ENCODE measurements at places on chromosomes 2 and 18. TPM values are rescaled to one million over a fixed set of nuclear protein-coding genes. Genes with fewer than 3 reads are reported as not detected.

GRCh38 chr2:62814123-62814522 is 108.6 kb downstream of the EHBP1 start:
- DNase-seq, result peak; percentile 25

GRCh38 chr18:49961271-49961670 is 147.9 kb upstream of the ACAA2 start:
- DNase-seq, result no peak

GRCh38 chr18:34651586-34652369 is 58.3 kb upstream of the DTNA start:
- no peak for DNase-seq

DNA sequence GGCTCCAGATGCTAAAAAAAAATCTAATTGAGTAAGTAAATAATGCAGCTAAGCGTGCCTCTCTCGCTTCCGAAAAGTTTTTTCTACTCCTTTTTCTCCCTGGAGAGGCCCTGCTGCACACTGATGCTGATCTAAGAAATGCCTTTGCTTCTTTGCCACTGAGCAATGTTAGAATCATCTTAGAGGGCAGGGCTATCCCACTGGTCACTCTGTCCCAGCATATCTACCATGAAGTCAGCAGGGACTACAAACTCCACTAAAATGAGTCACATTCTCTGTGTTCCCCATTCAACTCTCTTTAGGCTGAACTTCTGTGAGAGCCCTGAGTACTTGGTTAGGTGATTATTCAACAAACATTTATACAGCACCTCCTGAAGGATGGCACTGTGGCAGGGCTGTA is 127.6 kb upstream of the LYPD1 start:
- no peak for DNase-seq

GRCh38 chr2:237877576-237878307 is 18.3 kb downstream of the RAMP1 start:
- no peak for DNase-seq

DNA sequence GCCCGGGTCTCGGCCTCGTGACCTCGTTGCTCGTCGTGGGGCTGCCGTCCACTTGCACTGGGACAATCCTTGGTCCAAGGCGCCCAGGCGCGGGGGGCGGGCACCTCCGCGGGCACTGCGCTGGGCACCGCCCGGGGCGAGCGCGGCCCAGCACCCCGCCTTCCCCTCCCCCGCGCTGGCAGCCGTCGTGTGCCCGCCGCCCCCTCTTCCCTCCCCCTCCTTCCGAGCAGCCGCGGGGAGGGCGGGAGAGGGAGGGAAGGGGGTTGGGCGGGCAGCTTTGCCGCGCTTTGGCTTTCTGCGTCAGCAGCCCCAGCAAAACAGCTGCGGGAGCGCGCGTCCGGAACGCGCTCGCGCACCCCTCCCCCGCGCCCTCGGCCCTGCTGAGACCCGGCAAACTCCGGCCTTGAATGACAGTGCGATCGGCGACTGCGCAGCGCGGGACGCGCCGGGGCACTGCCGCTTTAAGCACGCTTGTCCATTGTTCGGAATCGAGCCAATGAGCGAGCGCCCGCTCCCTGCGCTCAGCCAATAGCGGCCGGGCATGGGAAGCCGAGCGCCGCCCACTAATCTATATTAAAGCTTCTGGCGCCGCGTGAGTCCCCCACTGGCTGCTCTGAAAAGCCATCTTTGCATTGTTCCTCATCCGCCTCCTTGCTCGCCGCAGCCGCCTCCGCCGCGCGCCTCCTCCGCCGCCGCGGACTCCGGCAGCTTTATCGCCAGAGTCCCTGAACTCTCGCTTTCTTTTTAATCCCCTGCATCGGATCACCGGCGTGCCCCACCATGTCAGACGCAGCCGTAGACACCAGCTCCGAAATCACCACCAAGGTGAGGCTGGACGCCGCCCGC is at the start of gene PTMA:
Gene PTMA, plus strand, starts transcription at position 599 of the 846 bp plus-strand sequence. Its CDS starts 182 bp downstream, at position 781.
- DNase-seq, result peak; percentile 100

- no peak for DNase-seq
Measured at GRCh38 chr18:3653851-3654441, 204.0 kb downstream of the TGIF1 start.

GRCh38 chr2:79275197-79275596 is 115.6 kb upstream of the REG3A start:
- DNase-seq, result no peak

DNA sequence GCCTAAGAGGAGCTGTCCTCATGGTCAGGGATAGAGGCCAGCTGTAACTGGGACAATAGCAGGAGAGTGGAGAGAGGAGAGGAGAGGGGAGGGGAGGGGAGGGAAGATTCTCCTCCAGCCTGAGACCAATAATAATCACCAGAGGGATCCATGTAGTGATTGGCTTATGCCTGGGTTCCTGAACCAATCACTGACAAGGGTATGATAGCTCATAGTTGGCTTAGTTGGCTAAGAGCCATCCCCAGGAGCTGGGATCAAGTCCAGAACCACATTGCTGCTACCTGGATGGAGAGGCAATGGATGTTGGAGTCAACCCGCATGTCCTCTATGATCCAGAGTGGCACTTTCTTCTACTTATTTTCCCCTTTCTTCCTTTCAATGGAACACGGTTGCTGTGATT is 7.7 kb upstream of the ST8SIA5 start:
- DNase-seq, result no peak

DNA sequence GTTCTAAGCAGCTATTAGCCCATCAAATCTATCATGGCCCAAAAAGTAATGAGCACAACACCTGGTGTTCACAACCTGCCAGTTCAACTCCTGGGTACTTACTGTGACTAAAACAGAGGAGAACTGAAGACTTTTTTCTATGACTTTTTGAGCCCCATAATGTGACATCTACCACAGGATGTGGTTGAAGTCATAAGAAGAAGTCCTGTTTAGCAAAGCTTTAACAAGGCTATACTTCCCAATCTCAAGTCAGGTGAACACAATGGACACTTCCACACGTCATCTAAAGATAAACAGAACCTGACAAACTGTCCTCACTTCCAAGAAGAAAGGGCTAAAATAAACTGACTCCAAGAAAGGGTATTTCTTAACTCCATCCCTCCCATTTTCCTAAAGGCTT is 138.8 kb downstream of the ATAD2B start:
- no peak for DNase-seq

GRCh38 chr2:109284826-109285225 is 155.8 kb downstream of the SH3RF3 start:
- peak; percentile 63 for DNase-seq

DNA sequence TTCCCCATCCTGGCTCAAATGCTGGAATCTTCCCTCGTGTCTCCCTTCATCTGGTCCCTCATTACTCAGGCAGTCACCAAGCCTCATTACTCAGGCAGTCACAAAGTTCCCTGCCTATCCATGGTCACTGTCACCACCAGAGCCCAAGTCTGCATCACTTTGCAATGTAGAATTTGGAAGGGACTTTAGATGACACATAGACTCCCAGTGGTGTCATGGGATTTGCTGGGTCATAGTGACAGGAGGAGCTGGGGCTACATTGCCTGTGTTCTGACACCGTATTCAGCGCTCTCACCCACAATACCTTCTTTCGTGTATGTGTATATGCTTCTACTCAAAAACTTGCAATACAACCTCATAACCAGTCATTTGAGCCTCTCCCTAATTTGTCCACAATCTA is 2.1 kb upstream of the EMILIN1 start:
- DNase-seq, result no peak

DNA sequence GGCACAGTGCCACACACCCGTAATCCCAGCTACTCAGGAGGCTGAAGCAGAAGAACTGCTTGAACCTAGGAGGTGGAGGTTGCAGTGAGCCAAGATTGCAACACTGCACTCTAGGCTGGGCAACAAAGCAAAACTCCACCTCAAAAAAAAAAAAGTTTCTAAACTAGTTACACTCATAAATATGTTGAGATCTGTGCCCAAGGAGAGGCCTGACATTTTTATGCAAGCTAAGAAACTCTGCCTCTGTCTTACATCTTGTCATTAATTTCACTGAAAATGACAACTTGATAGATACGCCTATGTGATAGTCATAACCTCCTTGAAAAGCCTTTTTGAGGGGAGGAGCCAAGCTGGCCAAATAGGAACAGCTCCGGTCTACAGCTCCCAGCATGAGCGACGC is 412.7 kb downstream of the STK39 start:
- no peak for DNase-seq

DNA sequence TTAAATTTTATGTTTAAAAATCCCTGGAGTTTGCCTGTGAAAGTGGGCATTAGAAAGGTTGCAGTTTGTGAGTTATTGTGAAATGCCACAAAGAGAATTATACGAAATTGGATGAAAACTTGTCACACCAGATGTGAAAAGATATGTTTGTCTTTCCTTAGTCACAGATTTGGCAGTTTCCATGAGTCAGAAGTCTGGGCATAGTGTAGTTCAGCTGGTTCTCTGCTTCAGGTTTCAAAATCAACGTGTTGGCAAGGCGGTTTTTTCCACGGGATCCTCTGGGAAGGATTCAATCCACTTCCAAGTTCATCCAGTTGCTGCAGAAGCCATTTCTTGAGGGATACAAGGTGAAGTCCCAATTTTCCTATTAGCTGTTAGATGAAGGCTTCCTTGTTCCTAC is 658.0 kb upstream of the CDH2 start:
- no peak for DNase-seq

DNA sequence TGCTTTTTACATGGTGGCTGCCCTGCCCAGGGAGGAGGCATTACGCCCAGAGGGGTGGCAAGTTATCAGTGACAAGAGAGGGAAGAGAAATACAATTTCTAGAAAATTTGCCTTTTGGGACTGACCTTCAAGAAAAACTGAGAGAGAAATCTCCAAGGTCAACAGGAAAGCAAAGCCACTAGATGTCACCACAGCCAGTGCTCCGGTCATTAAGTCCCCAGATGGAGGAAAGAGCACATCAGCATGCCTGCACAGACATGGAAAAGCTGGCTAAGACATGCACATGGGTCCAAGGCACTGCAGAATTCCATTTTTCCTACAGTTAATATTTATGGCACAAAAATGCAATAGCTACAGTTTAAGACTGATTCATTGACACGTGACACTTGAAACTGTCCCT is 21.0 kb downstream of the FHL2 start:
- no peak for DNase-seq

- DNase-seq, result no peak
Measured at GRCh38 chr2:77937366-77937765, 415.2 kb upstream of the LRRTM4 start.

DNA sequence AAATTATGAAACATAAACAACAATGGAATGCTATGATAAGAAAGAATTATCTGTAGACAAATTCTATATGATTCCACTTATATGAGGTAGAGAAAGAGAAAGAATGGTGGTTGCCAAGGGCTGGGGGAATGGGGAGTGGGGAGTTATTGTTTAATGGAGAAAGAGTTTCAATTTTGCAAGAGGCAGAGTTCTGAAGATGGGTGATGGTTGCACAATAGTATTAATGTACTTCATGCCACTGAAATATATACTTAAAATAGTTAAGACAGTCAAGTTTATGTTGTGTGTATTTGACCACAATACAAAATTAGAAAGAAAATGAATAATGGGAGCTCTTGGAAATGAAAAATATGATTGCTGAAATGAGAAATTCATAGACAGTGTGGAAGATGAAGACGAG is 22.6 kb upstream of the FAM117B start:
- DNase-seq, result no peak

- DNase-seq, result peak; percentile 50
Measured at GRCh38 chr2:134173338-134174016, 80.4 kb upstream of the MGAT5 start.

- peak; percentile 90 for DNase-seq
Measured at GRCh38 chr2:47782671-47783485, at the start of gene MSH6. TSS of gene MSH6 (plus strand) at chr2:47783145. CDS start at chr2:47783234, 89 bp downstream.

DNA sequence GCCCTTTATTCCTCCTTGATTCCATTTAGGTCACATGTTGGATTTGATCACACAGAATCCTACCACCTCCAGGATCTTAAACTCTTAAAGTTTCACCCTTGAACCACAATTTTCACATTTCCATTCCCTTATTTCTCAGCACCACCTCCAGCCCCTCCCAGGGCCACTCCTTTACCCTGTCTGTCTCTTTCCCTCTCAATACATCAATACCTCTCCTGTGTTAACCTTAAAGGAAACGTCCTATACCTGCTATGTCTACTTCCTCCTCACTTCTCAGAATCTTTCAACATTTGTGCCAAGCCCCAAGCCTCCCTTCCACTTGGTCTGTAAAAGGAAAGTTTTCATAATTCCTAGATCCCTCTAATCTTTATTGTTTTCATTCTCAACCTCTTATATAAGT is 158.8 kb downstream of the BAZ2B start:
- DNase-seq, result no peak

GRCh38 chr18:23502516-23503037 is 734 bp upstream of the RMC1 start:
- no peak for DNase-seq

- DNase-seq, result no peak
Measured at GRCh38 chr2:61135510-61135909, 26.5 kb upstream of the C2orf74 start.

DNA sequence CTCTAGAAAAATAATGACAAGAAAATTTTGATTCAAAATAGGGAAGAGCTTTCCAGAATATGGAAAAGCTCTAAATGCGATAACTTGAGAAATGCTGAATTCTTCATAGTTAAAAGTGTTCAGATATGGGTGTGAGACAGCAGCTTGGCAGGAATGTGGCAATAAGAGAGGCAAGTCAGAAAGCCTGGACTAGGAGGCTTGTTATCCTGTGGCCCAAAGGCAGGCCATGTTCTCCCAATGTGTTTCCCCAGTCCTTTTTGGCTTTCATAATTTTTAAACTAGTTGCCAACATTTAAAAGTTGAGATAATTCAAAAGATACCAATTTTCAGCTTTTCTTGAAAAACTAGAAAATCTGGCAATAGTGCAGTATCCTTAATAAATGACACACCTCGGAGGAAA is 366.3 kb upstream of the FANCL start:
- DNase-seq, result no peak

DNA sequence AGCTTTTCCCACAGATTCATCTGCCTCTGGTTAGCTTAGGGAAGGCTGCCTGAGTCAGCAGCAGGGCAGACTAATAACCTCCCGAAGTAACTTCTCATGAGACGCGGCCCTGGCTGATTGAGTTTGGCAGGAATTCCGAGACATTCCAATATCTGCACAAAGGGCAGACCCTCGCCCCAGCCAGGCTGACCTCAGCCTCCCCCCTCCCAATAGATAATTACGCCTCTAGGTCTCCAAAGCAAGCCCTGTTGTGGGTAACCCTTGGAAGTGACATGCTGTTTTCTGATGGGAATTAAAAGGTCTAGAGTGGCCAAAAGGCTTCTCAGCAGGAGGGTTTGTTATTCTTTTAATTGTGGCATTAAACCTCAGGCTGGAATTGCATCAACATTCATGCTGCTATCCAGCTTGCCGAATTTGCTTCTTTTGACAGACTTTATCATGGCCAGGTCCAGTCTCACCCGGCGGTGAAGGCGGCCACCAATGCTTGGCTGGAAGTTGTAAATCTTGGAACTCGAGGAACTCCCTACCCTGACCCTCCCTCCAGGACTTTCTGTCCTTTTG is 98.0 kb upstream of the SLC14A2 start:
- DNase-seq, result peak; percentile 41

The SATB2 gene
- polyA plus RNA-seq, result 0.59 TPM

The SPP2 gene
- not detected for polyA plus RNA-seq

The TMEM198 gene
- polyA plus RNA-seq, result 10.7 TPM

The LRP2 gene
- 0.06 TPM for polyA plus RNA-seq

The PECR gene
- polyA plus RNA-seq, result 2.0 TPM

The SERPINB13 gene
- polyA plus RNA-seq, result 0.04 TPM

The PRSS56 gene
- polyA plus RNA-seq, result not detected

The MAP2 gene
- 3.5 TPM for polyA plus RNA-seq

Data from heart right ventricle (tissue), 16 donors.